Right lobe of liver (tissue), 6 donors: ENCODE measurements at places on chromosomes 7 and 10.

- DNase-seq: no peak
- H3K27ac ChIP-seq: no peak overlapping the region
- no peaks in the 10 kb centered on the region for H3K36me3 ChIP-seq
These were observed 140.3 kb downstream of the VIPR2 start for GRCh38 chr7:159004411-159004810.

GRCh38 chr7:137978464-137979237 is 23.2 kb downstream of the CREB3L2 start:
- H3K4me1 ChIP-seq: no peaks in the 10 kb centered on the region
- no peak for DNase-seq
- no peaks in the 10 kb centered on the region for H3K27me3 ChIP-seq
- no peaks in the 10 kb centered on the region for H3K36me3 ChIP-seq
- no peak overlapping the region for H3K27ac ChIP-seq

GRCh38 chr10:68086910-68087684 is 12.0 kb upstream of the HERC4 start:
- H3K4me3 ChIP-seq: no peak overlapping the region
- DNase-seq: no peak
- H3K36me3 ChIP-seq: no peaks in the 10 kb centered on the region
- no peaks in the 10 kb centered on the region for H3K4me1 ChIP-seq
- H3K27me3 ChIP-seq: no peaks in the 10 kb centered on the region

- H3K27me3 ChIP-seq: no peaks in the 10 kb centered on the region
- no peak overlapping the region for H3K27ac ChIP-seq
- H3K4me3 ChIP-seq: no peak overlapping the region
- no peaks in the 10 kb centered on the region for H3K4me1 ChIP-seq
These were observed 301.7 kb downstream of the CSTF2T start for GRCh38 chr10:51397695-51398094.

DNA sequence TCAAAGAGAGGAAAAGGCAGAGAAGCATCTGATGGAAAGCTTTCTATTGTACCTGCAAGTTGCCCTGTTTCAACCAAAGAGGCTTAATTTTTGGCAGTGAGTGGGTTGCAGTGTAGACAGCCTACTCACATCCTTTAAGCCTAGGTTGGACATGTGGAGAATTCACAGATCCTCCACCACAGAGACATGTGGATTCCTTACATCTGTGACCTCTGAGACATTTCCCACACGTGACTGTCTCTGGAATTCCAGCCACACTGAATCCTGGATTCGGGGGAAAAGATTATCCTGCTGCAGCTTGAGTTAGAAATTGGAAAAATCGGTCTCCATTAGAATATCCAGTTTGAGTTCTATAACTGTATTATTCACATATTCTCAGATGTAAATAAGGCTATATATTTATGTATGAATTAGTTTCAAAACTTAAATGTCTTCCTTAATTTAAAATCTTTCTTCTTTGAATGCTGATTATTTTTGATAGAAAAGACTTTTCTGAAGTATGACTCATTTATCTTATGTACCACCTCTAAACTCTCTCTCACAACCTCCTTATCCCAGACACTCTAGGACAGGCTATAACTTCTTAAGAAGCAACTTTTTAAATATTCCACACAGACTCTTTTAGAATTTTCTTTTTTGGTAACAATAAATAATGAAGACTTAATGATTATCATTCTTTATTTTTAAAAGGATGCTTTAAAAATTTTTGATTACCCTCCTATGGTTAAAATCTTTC is 123.3 kb downstream of the TWIST1 start:
- no peaks in the 10 kb centered on the region for H3K36me3 ChIP-seq
- no peak overlapping the region for H3K27ac ChIP-seq
- no peaks in the 10 kb centered on the region for H3K4me1 ChIP-seq
- DNase-seq: no peak

DNA sequence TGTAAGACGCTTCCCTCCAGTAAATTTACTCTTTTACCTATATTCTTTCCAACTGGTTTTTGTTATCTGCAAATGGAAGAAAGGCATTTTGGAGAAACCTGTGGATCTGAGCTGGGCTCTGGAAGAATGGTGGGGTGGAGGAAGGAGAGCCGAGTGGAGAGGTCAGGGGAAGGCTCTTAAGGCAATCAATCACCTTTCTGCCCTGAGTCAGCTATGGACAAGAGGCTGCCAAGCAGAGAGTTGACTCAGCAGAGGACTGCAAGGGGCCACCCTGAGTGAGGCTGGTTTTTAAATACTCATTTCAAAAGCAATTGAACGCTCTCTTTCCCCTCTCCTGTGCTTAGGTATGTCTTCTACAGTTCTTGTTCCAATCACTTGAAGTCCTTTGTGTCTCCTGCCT is 81.8 kb downstream of the SPAG6 start:
- H3K4me1 ChIP-seq: no peaks in the 10 kb centered on the region
- no peak overlapping the region for H3K4me3 ChIP-seq
- no peaks in the 10 kb centered on the region for H3K27me3 ChIP-seq
- H3K36me3 ChIP-seq: no peaks in the 10 kb centered on the region
- no peak overlapping the region for H3K27ac ChIP-seq
- no peak for DNase-seq

GRCh38 chr7:148436135-148436534 is 154.4 kb upstream of the C7orf33 start:
- H3K36me3 ChIP-seq: no peaks in the 10 kb centered on the region
- H3K27me3 ChIP-seq: no peaks in the 10 kb centered on the region
- no peak for DNase-seq
- peaks cover 8% of the 10 kb centered on the region for H3K4me1 ChIP-seq
- H3K4me3 ChIP-seq: no peak overlapping the region

- H3K4me1 ChIP-seq: no peaks in the 10 kb centered on the region
- no peak for DNase-seq
- no peak overlapping the region for H3K27ac ChIP-seq
- no peaks in the 10 kb centered on the region for H3K27me3 ChIP-seq
- H3K36me3 ChIP-seq: no peaks in the 10 kb centered on the region
These were observed 487.4 kb upstream of the CELF2 start for GRCh38 chr10:10530313-10530712.

GRCh38 chr10:12709000-12709401 is 292.5 kb downstream of the CCDC3 start:
- no peak for DNase-seq
- no peak overlapping the region for H3K4me3 ChIP-seq
- no peak overlapping the region for H3K27ac ChIP-seq
- no peaks in the 10 kb centered on the region for H3K36me3 ChIP-seq

- H3K4me1 ChIP-seq: peaks cover 9% of the 10 kb centered on the region
- H3K27me3 ChIP-seq: no peaks in the 10 kb centered on the region
- H3K27ac ChIP-seq: no peak overlapping the region
These were observed 781 bp downstream of the GBX1 start for GRCh38 chr7:151166629-151167196.
